ENCODE measurements at places on chromosomes 6 and 20.

- DNase-seq, result no peak
Observed at GRCh38 chr6:161772176-161772575, 498.3 kb upstream of the AGPAT4 start.

DNA sequence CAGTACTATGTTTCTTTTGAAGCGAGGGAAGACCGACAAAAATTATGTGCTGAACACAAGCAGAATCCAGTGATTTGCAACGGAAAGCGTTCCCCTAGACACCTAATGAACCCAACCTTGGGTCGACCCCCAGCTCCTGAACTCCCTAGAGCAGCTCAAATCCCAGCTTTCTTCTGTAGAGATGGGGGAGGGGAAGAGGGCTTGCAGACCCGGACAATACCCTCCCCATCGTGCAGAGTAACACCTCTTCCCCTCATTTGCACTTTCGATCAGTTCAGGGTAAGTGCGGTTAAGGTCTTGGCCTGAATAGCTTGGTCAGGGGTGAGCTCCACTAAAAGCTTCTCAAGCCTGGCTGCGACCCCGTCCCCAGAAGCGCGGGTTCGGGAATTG lies 404 bp downstream of the CEP162 start:
- no peak for DNase-seq

DNA sequence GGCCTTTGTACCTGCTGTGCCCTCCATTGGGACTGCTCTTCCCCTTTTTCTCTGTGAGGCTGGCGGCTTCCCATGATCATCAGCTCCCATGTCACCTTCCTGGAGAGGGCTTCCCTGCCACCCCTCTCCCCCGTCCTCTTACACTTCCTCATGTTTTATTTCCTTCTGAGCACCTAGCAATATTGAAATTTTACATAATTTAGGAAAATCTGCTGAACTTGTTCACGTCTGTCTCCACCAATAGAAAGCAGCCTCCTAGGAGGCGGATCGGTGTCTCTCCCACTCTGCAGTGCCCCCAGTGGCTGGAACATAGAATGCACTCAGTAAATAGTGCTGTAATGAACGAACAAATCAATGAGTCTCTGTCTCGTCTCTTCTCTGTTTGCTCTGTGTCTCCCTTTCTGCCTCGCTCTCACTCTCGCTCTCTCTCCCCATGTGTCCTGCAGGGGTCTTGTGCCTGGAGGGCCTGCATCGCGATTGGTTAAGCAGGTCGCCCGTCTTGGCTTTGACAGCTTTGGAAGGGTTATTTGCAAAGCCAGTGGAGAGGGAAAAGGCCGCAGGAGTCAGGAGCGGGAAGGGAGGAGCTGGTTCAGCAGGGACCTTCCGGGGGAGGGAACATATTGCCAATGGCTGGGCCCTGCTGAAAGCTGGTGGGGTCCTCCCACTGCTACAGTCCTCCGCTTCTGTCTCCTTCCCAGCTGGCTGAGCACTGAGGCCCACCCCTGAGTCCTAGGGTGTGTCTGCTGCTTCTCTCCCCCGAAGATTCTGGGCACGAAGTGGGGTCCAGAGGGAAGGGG lies 12.1 kb upstream of the OCSTAMP start:
- DNase-seq, result peak; percentile 70

- DNase-seq, result peak; percentile 61
Observed at GRCh38 chr20:49713753-49714712, at the start of gene B4GALT5. TSS of gene B4GALT5 (minus strand) at chr20:49713878. CDS start at chr20:49713690, 188 bp downstream.

DNA sequence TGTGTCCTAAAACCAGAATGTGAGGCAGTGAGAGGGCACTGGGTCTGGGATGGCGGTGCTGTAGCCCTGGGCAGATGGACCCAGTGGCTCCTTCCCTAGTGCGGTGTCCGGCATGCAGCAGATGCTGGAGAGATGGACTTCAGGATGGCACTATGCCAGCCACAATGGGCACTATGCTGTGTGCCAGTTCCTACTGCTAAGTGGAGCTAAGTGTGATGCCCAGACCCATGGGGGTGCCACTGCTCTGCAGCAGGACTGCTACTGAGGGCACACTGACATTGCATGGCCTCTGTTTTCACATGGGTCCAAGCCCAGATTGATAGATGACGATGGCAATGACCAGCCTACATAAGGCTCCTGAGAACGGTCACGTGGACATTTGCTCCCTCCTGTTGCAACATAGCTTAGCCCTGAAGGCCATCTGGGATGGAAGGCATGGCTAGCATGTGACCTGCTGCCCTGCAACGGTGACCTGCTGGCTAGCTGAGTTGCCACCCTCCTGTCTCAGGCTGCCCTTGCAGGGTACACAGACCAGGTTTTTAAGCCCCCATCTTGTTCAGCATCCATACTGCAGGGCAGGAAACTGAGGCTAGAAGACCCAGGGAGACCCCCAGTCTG lies 31.3 kb upstream of the KCNK16 start:
- no peak for DNase-seq

GRCh38 chr6:14857501-14857900 lies 388.4 kb upstream of the JARID2 start:
- peak; percentile 36 for DNase-seq

DNA sequence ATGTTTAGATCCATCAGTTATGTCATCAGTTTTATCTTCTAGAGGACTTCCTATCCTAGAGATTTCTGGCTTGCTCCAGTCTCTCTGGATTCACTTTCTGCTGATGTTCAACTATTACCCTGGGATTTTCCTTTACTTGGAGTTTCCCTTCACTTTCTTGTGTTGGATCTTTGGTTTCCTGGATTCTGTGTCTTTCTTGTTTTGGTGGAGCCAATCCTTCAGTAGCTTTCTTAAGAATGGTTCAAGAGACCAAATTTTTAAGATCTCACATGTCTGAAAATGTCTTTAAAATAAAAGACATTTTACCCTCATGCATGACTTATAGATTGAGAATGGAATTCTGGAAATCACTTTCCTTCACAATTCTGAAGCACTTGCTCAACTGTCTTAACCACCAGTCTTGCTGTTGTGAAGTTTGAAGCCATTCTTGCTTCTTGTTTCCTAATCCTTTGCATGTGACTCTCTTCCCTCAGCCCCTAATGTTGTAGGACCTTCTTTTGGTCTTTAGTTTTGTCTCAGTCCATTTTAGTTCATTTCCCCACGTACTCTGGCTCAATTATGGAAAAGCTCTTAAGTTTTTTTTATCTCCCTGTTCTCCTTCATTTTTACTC lies 87.9 kb downstream of the ARID1B start:
- no peak for DNase-seq

GRCh38 chr20:58342104-58342945 lies 32.8 kb downstream of the RAB22A start:
- DNase-seq, result no peak

- DNase-seq, result no peak
Observed at GRCh38 chr6:65505736-65506135, 201.3 kb downstream of the EYS start.

DNA sequence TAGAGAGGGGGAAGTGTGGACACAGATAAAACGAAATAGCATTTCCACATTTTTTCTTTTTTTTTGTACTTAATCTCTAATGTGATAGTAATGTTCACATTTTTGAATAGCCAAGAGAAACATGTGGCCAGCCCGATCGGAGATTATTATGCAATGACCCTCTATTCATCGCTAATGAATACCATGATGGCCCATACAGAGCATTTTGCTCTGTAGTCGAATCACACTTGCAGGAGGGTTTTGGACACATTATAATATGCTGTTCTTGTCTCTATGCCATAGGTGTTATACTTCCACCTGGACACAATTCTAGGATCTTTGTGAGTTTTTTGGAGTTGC lies 60.1 kb downstream of the MTHFD1L start:
- DNase-seq, result no peak

DNA sequence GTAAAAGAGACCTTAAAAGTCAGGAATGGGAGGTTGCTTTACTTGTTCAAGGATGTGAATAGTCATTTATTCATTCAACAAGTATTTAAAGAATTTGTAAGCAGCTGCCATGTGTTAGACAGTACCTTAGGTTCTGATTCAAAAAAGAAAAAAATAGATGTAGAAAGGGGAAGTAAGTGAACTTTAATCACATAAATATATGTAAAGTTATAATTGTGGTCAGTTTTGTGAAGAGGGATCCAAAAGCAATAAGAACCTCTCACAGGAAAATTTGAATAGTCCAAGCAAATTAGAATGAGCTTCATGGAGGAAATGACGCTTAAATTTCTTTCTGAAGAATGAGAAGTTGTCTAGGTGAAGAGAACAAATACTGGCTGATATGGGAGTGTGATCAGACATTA lies 596.1 kb upstream of the CITED2 start:
- no peak for DNase-seq

DNA sequence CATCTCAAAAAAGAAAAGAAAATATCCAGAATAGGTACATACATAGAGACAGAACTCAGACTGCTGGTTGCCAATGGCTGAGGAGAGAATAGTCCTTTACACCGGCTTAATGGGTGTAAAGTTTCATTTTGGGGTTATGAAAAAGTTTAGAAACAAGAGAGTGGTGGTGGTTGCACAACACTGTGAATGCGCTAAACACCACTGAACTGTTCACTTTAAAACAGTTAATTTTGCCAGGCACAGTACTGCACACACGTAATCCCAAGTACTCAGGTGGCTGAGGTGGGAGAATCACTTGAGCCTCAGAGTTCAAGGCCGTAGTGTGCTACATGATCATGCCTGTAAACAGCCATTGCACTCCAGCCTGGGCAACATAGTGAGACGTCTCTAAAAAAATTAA lies 7.6 kb downstream of the ILRUN start:
- DNase-seq, result no peak

- DNase-seq, result no peak
Observed at GRCh38 chr20:53901064-53901463, 169.3 kb downstream of the BCAS1 start.

GRCh38 chr20:32448306-32449056 lies 90.3 kb downstream of the ASXL1 start:
- no peak for DNase-seq

DNA sequence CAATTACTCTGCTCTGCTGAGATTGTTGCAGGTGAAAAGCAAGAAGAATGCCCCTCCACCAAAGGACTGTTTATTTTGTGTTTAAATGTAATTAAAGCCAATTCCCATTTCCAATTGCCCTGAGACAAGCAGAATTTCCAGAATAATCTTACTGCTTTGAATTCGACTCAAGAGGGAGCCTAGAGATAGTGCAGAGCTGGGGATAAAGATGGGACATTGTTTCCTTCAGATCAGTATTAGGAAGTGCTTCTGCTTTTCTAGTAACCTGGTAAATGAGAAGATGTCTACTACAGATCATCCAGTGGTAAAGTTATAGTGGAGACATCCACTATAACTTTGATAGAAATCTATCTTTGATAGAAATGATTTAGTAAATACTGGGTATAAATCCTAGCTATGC lies 326.9 kb downstream of the UBE3D start:
- DNase-seq, result no peak

DNA sequence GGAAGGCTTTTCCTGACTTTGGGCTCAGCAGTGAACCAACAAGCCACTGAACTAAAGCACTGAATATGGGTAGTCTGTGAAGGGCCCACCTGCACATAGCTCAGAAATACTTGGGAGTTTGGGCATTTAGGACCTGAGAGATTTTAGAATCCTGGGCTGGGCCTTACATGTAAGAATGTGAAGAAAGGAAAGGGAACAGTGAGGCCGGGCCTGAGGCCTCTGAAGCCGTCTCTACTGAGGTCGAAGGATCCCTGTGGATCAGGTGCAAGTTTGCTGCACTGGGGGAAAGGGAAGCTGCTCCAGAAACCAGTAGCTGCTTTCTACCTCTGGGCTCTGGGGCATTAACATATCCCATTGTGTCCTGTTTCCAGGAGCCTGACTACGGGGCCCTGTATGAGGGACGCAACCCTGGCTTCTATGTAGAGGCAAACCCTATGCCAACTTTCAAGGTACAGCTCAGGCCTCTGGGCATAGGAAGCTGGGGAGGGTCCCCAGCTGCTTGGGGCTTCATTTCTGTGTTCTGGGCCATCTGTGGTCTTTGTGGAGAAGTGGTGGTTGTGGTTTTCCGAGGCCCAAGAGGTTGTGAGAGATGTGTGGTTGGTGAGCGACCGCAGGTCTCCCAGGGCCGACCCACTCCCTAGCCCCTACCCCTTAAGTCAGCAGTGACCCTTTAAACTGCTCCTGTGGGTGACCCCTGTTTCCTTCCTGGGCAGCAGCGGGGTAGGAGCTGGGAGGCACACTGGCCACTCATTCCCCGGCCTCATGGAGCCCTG lies 30.3 kb downstream of the PLCG1 start:
- DNase-seq, result no peak

Data from stimulated activated CD4-positive, alpha-beta T cell treated with anti-CD3 and anti-CD28 coated beads, Interleukin-2, amount 100 ng/mL, for 48 hours (primary cell).